OCI-M1 (cell line): ENCODE measurements at places on chromosomes 5 and 9.

- peak; percentile 46 for DNase-seq
Measured at GRCh38 chr5:53956196-53956595, 354.2 kb downstream of the ARL15 start.

DNA sequence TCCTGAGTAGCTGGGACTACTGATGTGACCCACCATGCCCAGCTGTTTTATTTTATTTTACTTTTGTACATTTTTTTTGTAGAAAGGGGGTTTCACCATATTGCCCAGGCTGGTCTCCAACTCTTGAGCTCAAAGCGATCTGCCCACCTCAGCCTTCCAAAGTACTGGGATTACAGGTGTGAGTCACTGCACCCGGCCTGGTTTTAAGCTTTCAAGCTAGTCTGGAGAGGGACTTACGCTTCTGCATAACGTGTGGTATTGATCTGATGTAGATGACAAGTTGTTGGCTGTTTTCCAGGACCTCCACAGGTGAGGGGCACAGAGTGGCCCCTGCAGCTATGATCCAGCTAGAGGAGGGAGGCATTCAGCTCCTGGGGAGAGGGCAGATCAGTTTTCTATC, 6.8 kb upstream of the CCL21 start:
- DNase-seq = no peak

GRCh38 chr9:73684601-73685000, 532.9 kb downstream of the ANXA1 start:
- DNase-seq = no peak

DNA sequence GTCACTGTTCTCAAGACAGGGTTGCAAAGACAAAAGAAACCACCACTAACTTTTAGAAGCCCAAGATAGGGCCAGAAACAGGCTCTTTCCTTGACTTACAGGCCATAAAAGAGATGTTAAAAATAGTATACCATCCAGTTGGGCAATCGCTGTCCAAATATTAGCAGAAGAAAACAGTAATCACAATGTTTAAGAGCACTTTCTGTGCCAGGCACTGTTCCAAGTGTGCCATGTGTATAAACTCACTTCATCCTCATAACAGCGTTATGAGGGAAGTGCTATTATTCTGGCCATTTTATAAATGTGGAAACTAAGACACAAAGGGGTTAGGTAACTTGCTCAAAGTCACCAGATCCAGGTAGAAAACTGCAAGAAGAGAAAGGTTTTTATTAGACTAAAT, 111.7 kb downstream of the KCNN2 start:
- no peak for DNase-seq

- DNase-seq = no peak
Measured at GRCh38 chr9:93675336-93676150, 99.2 kb downstream of the PHF2 start.

GRCh38 chr9:133956520-133957076, 35.5 kb downstream of the VAV2 start:
- DNase-seq = no peak

DNA sequence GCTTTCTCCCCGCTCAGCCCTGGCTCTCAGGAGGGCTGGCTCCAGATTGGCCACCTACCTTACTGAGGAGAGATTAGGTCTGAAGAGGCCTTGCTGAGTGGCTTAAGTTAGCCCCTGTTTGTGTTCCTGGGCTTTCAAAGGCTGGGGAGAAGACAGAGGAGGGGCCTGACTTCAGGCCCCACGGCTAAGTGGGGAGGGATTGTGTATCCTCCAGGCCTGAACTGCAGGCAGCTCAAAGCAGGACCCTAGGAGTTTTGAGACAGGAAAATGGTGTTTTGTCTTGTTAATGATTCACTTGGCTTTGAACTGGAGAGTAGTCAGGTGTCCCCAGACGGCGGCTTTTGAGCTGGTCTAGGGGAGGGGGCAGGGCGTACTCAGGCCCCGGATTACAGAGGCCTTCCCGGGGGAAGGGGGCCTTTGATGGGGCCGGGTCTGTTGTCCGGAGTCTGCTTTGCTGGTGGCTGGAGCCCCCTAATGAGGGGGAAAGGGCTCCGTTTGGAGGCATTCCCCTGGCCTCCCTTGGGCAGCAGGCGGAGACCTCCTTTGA, 162.0 kb upstream of the SMIM23 start:
- DNase-seq = no peak

- peak; percentile 65 for DNase-seq
Measured at GRCh38 chr5:41707853-41708603, 162.2 kb downstream of the OXCT1 start.

GRCh38 chr9:4147476-4148230, 152.2 kb downstream of the GLIS3 start:
- DNase-seq = no peak

- DNase-seq = no peak
Measured at GRCh38 chr5:100502684-100503083, 32.5 kb upstream of the FAM174A start.

DNA sequence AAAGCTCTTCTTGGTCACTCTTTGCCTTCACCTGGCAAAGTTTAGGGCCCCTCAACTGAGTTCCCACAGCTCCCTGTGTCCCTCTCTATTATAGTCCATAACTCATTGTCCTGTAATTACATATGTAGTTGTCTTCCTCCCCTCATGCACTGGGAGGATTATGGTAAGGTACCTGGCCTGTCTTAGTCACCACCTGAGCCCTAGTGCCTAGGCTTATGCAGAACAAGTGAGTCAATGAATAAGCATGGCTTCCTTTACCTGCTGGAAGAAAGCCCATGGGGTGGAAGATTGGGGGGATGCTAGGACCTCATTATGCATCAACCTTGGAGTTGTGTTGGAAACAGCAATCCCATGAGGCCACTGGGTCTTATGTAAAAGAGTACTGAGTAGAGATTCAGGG, 187.7 kb upstream of the TRIM32 start:
- no peak for DNase-seq

- no peak for DNase-seq
Measured at GRCh38 chr5:51983161-51983560, 599.9 kb downstream of the ISL1 start.

DNA sequence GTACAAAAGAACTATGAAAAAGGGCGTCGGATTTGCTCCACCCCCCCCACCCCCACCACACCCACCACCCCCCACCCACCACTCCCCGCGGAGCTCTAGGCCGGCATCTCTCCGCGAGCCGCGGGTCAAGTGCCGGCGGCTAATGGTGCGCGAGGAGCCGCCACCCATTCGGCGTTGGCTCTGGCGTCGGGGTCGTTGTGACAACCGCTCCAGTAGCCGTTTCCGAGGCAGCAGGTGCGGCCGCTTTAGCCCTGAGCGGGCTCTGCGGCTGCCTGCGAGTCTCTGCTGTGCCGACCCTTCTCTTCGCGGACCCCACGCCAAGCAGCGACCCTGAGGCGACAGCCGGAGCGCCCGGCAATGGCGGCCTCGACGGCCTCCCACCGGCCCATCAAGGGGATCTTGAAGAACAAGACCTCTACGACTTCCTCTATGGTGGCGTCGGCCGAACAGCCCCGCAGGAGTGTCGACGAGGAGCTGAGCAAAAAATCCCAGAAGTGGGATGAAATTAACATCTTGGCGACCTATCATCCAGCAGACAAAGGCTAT, at the start of gene PPP1R2B:
Gene PPP1R2B, plus strand, starts transcription at position 90 of the 546 bp plus-strand sequence. Its CDS starts 268 bp downstream, at position 358.
- DNase-seq = no peak

DNA sequence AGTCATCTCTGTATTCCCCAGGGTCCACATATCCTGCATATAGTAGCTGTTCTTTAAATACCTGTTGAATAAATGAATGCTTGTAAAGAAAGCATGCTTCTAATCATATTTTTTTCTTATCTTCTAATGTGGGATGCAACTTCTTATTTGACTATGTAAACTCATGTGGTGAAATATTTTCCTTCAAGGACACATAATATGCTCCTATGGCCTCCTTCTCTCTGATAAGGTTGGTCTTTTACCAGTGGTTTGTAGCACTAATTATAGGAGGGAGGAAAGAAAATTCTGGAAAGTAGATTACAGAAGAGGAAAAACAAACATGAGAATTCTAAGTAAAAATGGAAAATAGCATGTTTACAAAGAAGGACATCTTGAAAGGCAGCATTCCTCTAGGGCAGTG, 28.6 kb upstream of the C5orf63 start:
- no peak for DNase-seq

- no peak for DNase-seq
Measured at GRCh38 chr9:95370064-95370463, 52.6 kb upstream of the FANCC start.

- no peak for DNase-seq
Measured at GRCh38 chr9:3497857-3498256, 27.9 kb downstream of the RFX3 start.

GRCh38 chr5:2003206-2003605, 120.5 kb upstream of the IRX4 start:
- no peak for DNase-seq

DNA sequence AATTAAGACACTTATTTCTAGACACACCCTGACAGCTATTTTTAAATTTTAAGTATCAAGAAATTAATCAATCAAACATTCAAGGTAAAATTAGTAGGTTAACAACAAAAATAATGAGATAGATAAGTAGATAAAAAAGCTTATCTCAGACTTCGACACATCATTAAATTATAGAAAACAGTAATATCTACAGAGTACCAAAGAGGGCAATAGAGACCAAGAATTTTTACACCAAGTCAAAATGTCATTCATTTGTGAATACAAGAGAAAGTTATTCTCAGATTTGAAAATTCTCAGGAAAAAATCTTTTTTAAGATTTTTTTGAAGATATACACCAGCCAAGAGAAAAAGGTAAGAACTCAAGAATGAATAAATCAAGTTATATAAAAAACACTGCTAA, 445.6 kb downstream of the ACTL7B start:
- DNase-seq = no peak

- DNase-seq = no peak
Measured at GRCh38 chr9:120726484-120726883, 12.2 kb upstream of the MEGF9 start.
